Activated CD8-positive, alpha-beta memory T cell treated with anti-CD3 and anti-CD28 coated beads for 4 hours (primary cell): ENCODE measurements at places on chromosomes 4 and X.

DNA sequence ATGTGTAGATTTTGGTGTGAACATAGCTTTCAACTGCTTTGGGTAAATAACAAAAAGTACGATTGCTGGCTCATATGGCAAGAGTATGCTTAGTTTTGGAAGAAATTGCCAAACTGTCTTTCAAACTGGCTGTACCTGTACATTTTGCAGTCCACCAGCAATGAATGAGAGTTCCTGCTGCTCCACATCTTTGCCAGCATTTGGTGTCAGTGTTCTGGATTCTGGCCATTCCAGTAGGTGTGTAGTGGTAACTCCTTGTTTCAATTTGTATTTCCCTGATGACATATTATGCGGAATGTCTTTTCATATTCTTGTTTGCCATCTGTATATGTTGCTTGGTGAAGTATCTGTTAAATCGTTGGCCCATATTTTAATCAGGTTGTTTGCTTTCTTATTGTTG is 20.6 kb upstream of the ALB start:
- DNase-seq: no peak

- DNase-seq: no peak
Measured at GRCh38 chr4:8015512-8015911, 75.9 kb upstream of the AFAP1 start.

GRCh38 chr4:189940178-189941004 is at the start of gene FRG1:
Gene FRG1, plus strand, starts transcription at chr4:189940872. Its CDS starts 138 bp downstream, at chr4:189941010.
- peak; percentile 90 for DNase-seq

- DNase-seq: no peak
Measured at GRCh38 chrX:67622053-67622585, 78.3 kb downstream of the AR start.

DNA sequence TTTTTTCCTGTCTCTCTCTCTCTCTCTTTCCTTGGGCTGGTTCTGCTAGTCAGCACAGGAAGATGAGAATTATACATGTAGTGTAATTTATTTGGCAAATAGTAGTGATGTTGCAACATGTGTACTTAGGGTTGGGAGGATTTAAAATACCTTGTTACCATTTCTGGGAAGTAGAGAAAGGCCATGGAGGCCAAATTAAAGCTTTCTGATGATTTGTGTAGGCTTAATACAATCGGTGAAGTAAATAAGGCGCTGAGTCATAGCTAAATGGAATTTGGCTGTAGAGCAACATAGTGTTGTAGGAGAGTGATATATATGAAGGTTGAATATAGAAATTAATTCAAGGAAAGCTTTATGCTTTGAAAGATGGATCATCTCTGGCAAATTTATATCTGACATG is 295.3 kb downstream of the GRID2 start:
- no peak for DNase-seq

GRCh38 chr4:70754990-70755688 is 33.4 kb downstream of the RUFY3 start:
- DNase-seq: no peak

- no peak for DNase-seq
Measured at GRCh38 chrX:96843566-96843965, 40.1 kb upstream of the RPA4 start.

GRCh38 chr4:77308843-77309242 is 151.8 kb downstream of the CCNG2 start:
- no peak for DNase-seq
